ENCODE measurements at places on chromosomes 11 and 22.

- no peak for DNase-seq
Measured at GRCh38 chr11:45860348-45860747, 13.1 kb downstream of the CRY2 start.

- DNase-seq, result peak; percentile 30
Measured at GRCh38 chr11:57094181-57094935, 87.4 kb upstream of the LRRC55 start.

GRCh38 chr22:24417901-24418641 lies 9.3 kb upstream of the ADORA2A start:
- DNase-seq, result no peak

DNA sequence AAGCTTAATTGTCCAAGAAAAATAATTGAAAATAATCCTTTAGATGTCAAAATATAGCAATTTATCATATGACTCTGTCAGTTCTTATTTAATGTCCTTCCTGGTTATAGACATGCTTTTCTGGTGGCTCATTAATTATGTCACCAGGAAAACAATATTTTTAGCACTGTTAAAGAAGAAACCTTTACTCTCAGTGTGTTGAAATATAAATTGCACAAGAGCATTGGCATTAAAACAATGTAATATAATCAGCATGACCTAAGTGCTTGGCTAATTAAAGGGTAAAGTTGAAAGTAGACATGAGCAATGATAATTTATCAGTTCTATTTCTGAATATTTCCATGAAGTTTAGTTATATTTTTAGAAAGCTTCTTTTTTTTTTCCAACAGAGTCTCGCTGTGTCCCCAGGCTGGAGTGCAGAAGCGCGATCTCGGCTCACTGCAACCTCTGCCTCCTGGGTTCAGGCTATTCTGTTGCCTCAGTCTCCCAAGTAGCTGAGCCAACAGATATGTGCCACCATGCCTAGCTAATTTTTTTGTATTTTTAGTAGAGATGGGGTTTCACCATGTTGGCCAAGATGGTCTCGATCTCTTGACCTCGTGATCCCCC lies 232.3 kb downstream of the JRKL start:
- no peak for DNase-seq

DNA sequence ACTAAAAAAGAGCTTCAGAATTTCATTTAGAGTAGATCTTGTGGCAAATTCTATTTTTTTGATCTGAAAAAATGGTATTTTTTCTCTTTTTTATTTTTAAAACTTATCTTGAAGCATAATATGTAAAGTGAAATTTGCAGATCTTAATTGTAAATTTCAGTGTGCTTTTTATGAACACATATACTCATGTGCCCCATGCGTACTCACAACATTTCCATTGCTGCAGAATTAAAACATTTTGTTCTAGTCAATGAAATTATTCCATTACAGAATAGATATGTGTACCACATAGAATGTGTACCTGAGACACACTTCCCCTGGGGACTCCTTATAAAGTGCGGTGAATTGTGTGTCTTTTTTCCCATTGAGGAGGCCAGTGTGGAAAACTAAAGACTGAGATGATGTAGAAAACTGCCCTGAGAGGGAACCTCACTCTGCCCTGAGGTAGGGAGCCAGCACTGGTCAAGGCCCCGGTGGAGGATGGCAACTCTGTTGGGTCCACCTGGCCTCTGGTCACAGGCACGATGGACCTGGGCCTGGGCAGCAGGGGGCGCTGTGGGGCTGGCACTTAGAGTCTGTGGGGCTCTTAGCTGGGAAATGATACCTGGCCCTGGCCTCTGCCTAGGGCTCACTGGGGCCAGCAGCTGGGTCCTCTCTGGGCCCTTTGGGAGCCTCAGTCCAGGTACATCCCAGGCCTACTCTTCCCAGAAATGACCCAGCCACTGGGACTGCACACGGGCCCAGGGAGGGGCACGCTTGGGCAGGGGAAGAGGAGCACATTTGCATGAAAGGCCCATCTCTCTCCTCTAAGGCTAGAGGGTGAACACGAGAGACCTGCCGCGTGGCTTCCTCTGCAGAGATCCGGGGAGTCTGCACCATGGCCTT lies 77.9 kb upstream of the TOP3B start:
- DNase-seq, result no peak

DNA sequence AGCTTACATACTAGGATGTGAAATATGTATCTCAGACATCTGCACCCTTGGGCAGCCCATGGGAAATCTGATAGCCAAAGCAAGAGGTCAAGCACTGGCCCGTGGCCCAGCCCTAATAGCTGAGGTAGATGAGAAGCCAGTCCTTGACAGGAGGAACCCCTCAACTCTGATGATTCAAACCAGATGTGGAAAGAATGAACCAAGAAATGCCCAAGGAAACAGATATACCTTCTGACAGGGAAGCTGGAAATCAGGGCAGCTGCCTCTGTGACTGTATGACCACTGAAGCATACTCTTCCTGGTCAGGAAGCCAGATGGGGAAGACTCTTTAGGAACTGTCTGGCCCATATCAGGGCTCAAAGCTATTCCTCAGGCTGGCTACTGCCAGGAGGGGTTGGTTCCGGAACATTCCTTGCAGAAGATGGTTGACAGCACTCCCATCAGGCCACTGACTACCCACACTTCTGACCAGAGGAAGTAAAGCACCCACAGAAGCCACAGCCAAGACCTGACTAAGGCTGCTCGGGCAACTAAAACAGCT lies 124.2 kb downstream of the SWAP70 start:
- peak; percentile 56 for DNase-seq

- no peak for DNase-seq
Measured at GRCh38 chr22:26430600-26430999, 1.5 kb downstream of the ASPHD2 start.

DNA sequence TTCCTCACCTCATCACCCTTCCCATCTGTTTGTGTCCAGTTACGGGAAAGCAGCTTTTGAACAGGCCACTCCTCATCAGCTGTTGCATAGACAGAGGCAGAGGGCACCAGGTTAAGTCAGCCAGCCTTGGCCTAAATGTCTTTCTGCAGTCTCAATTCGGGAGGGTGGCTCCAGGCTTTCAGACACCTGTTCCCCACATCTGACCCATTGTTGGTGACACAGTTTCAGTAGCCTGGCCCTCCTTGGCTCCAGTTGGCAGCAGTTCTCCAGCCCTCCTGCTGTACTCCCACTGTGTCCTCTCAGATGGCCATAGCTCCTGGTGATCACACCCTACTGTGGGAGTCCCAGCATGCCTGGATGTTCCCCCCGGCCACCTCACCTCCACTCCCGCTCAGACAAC lies 70.8 kb upstream of the MYOD1 start:
- DNase-seq, result no peak

GRCh38 chr11:100340466-100341319 lies 346.4 kb upstream of the ARHGAP42 start:
- no peak for DNase-seq

Measured in fibroblast of skin of left quadriceps (primary cell).